ENCODE measurements at places on chromosomes 5 and 9.

GRCh38 chr9:112615584-112616266, 102.2 kb downstream of the INIP start:
- no peak for DNase-seq

DNA sequence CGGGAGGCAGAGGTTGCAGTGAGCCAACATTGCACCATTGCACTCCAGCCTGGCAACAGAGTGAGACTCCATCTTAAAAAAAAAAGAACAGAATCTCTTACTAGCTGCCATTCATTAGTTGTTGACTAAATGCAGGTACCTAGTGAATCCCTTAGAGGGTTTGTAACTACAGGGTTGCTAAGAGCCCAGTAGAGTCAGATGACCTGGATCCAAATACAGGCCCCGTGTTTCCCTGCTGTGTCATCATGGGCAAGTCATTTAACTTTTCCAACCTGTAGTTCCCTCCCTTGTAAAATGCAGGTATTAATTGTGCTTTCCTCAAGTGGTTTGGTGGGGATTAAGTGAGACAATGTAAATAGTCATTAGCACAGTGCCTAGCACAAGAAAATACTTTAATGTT, 32.8 kb downstream of the PLAC8L1 start:
- DNase-seq, result no peak

- DNase-seq, result no peak
Measured at GRCh38 chr9:134549336-134549735, 92.3 kb upstream of the COL5A1 start.

GRCh38 chr5:97923496-97923895, 740.4 kb upstream of the RIOK2 start:
- DNase-seq, result no peak

DNA sequence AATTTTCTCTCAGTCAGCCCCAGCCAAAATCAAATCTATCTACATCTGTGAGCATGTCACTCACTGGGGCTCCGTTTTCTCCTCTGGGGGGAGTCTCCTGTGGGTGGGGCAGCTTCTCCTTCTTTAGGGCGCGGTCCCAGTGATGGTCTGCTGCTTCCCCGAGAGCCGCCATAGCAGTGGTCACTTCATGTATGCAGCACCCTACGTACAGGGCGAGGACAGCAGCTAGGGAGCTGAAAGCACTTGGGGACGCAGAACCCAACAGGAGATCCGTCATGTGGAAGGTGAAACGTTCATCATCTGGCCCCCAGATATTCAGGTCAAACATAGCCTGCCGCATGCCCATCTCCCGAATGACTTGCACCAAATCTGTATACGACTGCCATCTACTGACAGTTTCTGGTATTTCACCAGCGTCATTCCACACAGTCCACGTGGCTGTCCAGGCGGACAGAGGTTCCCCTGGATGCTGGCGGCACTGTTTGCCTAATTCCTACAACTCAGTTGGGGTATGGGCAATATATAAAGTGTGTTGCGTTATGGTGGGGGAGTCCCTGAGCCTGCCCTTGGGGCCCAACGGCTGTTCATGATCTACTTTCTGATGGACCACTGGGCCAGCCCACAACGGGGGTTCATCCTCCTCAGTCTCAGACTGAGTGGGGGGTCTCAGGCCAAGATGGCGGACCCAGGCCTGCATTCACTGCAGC, 795.0 kb downstream of the EFNA5 start:
- peak; percentile 4 for DNase-seq

DNA sequence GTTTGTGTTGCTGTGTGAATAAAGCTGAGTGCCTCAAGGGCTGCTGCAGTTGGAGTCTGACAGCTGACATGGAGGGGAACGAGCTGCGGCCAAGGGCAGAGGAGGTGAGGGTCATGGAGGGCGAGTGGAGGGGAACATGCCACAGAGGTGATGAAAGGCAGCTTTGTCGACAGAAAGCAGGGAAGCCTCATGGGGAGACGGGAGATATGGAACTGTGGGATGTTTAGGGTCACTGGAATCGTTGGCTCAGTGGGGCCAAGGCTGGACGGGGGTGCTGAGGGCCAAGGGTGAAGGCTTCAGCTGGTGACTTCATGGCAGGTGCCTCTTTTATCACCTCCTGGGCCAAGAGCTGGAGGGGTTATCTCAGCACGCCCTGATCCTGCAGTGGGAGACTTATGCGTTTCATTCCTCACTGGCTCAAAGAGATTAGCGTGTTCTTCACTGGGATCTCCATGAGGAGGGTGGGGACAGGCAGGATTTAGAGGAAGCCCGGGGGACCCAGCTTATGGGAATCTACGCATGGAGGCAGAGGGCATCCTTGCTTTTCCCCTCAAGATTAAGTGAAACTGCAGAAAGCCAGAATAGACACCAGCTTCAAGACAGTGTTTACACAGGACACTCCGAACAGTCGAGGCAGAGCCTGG, 42.2 kb downstream of the FAM240B start:
- DNase-seq, result no peak

DNA sequence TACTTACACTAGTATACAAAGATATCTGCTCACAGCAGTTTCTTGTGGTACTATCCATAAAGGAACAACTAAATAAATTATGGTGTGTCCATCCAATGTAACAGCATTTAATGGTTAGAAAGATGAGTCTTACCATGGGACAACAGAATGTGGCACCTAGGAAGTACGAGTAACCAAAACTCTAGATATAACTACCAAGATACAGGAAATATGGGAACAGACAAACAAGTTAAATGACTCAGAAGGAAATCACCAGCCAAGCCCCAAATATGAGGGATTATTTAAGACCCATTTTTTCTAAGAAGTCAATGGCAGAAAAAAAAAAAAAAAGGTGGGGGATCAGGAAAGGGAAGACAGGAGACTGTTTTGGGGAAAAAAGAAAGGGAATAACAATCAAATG, 294.8 kb downstream of the PRELID2 start:
- no peak for DNase-seq

GRCh38 chr5:114458726-114459125, 96.9 kb downstream of the KCNN2 start:
- DNase-seq, result no peak

GRCh38 chr9:105070176-105070575, 142.2 kb upstream of the ABCA1 start:
- DNase-seq, result no peak

GRCh38 chr5:74772359-74772758, 5.3 kb downstream of the NSA2 start:
- no peak for DNase-seq

DNA sequence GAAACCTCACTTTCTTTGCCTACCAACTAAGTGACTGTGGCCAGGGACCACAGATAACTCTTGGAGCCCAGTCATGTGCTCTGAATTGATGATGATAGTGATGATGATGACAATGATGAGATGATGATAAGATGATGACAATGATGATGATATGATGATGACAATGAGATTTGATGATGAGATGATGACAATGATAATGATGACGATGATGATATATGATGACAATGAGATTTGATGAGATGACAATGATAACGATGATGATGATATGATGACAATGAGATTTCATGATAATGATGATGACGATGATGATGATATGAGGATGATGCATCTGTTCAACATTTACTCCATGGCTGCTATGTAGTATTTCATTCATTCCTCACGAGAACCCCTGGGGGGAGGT, 213.0 kb downstream of the ERCC6L2 start:
- no peak for DNase-seq

DNA sequence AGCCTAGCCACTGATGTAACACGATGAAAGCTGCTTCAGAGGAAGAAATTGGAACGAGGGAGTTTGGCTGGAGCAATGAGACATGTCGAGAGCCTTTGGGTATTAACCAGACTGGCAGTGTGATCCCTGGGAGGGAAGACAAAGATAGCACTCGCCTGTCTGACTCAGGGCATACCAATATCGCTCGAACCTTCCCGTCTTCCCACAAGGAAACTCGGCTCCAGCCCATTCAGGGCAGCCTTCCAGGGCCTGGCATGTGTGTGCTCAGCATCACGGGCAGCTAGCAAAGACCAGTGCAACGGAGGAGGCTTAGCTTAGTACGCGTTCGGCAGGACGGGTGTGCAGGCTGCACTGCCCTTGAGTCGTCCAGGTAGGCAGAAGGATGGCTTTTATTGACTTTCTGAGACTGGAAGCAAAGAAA, 356.9 kb upstream of the WWC1 start:
- DNase-seq, result no peak

DNA sequence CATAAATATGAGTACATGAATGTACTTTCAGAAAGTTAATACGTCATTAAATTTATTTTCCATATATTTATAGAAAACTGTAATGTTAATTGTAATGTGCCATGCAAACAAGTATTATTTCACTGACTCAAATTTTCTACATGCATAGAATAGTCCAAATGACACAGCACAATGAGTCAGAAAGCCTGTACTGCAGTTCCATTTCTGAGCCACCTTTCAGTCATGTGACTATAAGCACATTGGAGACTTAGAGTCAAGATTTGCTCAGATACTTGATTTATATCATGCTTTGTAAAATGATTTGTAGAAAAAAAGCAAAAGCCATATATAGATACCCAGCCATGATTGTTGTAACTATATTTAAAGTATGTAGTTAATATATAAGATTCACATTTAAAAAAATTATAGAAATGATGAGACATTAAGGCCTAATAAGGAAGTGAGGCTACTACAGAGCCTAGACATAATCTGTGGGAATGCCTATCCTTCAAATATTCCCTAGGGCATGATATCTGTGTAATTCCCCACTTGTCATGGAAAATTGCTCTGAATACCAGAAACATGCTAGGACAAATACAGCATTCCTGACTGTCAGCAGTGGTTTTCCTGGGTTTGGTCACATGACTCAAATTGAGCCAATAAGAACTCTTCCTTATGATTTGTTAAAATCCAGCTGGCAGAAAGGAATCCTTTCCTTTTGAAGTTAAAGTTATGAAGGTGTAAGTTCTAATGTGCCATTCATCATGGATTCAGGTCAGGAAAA, 50.0 kb downstream of the PTPRD start:
- peak; percentile 3 for DNase-seq

- no peak for DNase-seq
Measured at GRCh38 chr5:159921721-159922120, 5.4 kb downstream of the ADRA1B start.

- DNase-seq, result no peak
Measured at GRCh38 chr9:7227951-7228350, 470.2 kb downstream of the KDM4C start.

DNA sequence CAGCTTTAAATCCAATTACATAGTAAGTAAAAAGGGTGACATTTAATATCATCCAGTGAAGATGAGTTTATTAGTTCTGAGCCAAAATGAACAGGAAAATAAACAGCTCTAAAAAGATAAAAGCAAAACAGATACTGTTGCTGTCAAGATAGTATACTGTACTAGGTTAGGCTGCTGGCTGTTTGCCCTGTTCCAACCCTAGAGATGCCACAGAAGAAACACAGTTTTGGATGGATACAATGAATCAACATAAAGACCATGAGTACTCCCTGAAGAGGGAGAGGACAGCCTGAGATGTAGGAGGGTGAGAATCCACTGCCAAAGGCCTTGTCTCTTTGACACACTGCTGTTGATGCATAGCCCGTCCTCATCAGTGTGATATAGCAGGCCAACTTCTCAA, 1302.7 kb downstream of the EFNA5 start:
- DNase-seq, result no peak

GRCh38 chr5:42507451-42508097, 84.3 kb downstream of the GHR start:
- no peak for DNase-seq

Measured in H54 (cell line).